Neural crest cell (in vitro differentiated cells): ENCODE measurements at places on chromosomes 2 and 18.
A peak's percentile ranks its signal among the peaks of the same experiment; 100 is the strongest.

DNA sequence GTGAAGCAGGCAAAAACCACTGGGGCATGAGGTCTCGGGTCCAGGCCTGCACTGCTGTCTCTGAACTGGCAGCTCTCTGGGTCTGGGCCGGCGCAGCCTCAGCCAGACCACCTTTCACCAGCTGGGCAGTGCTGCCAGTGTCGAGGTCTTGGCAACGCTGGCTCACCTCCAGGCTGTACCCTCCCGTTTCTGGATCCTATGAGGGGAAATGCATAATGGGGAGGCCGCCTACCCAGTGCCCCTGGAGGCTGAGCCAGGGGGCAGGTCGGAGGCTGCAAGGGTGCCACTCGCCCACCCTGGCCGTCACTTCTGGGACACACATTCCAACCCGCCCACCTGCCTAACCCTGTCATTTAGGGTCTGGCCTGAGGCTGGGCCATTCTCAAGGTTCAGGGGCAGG lies 24.6 kb downstream of the KIF1A start:
- no peak for DNase-seq

GRCh38 chr18:35345460-35345921 lies 1.3 kb upstream of the ZNF24 start:
- DNase-seq, result no peak

- no peak for DNase-seq
These were observed 70.5 kb upstream of the PPP1CB start for GRCh38 chr2:28681158-28681571.

DNA sequence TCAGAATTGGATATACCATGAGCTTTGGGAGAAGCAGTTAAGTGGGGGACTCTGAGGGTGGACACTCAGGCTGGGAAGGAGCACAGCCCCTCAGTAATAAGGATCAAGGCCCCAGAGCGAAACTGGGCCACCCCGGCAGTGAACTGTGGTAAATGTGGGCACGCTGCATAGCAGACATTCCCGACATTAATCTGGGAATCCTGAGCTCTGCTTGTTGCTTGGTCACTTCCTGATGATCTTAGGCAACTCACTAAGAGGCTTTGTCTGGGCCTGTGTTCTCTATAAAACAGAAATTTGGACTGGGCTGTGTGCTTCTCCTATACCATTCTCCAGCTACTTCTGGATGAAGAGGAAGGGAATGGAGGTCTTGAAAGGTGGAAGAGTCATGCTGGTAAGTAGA lies 4.8 kb downstream of the TGFBRAP1 start:
- no peak for DNase-seq

DNA sequence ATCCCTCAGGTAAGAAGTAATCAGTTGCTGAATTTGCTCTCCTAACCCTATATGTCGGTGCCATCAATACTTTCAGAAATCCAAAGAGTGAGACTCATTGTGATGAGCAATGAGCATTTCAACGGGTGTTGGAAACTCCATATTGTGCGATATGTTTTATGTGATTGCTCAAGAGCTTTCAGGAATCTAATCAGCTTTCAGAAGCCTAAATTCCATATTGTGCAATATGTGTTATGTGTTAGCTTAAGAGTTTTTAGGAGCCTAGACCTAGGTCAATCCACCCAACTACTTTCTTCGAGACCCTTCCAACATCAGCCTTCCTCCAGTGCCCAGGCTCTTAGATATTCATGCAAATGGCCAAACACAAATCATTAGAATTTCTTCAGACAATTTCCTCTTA lies 277.3 kb downstream of the DSC3 start:
- DNase-seq, result no peak

DNA sequence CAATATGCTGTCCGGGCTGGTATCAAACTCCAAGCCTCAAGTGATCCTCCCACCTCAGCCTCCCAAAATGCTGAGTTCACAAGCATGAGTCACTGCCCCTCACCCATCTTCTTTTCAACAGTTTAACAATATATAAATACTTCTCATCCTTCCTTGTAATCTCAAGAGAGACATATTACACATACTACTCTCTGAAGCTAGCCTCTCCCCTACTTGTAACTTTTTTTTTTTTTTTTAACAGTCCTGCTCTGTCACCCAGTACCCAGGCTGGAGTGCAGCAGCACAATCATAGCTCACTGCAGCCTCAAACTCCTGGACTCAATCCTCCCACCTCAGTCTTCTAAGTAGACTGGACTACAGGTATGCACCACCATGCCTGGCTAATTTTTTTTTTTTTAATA lies 5.7 kb downstream of the GFPT1 start:
- DNase-seq, result no peak

DNA sequence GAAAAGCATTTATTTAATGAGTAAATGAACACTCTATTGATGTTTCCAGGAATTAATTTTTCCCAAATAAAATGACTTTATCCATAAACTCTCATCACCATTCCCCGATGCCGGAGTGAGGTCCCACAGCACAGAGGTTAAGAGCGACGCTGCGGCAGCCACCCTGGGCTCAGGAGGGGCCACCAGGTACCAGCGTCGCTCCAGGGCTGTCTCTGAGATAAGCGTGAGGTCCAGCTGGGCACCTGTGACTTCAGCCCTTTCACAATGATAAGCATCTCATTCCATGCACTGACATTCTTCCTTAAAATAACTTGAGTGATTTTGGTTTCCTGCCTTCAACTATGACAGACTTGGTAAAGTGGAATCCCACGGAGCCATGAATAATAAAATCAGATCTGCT lies 182.1 kb downstream of the TWIST2 start:
- no peak for DNase-seq

DNA sequence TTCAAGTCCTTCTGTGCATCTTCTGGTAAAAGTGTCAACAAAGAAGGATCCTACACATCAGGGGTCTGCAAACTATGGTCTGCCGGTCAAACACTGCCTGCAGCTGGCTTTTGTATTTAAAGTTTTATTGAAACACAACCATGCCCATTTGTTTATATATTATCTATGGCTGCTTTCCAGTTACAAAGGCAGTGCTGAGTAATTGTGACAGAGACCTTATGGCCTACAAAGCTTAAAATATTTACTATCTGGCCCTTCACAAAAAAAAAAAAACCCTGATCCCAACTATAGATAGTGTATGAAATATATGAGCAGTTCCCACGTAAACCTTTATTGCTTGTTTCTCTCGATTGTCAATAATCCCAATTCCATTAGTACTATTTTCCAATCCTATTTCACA lies 101.4 kb downstream of the RBMS1 start:
- DNase-seq, result no peak

- no peak for DNase-seq
These were observed 653.0 kb downstream of the CNTNAP5 start for GRCh38 chr2:124678043-124678442.

DNA sequence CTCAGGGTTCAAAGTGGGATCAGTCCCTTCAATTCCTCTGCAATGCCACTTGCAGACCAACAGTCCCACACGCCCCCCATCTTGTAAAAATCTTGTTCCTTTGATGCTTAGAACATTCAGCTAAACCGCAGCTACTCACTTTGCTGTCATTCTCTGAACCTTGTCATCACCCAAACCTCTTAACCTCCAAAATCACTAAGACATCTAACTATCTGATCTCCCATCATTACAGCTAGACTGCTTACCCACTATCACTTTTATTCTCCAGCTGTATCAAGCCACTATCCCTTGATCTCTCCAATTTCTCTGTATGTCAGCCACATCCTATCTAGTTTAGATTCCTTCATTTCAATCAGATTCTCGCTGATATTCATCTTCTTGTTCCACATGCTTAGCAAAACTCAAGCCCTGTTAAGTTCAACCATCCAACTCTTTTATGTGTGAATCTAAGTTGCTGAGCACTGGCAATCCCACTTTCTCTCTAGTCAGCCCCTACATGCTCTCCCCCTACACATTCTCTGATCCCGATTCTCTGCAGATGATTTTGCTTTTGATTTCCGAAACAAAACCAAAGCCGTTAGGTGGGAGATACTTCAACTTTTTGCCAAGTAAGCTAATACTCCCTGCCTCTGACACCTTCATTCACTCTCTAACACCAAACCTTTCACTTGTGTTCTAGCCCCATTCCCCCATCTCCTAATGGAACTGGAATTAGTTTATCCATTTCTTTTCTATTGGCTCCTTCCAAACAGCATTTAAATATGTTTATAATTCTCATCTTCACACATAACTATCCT lies 4.6 kb downstream of the GTF3C2 start:
- DNase-seq, result no peak

GRCh38 chr2:74880054-74880728 lies 46.3 kb downstream of the HK2 start:
- DNase-seq, result no peak

DNA sequence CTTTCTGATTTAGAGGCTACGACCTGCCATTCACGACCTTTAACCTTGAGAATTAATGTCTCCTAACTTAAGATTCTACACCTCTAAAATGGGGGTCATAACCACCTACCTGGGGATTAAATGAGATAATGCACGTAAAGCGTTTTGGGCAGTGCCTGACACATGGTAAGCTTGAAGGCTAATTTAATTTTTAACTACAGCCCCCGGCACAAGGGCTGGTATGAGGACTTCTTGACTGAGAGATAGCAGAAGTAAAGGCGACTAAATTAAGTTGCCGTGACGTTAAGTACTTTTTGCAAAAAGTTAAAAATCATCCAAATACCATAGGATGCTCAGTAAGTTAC lies 549 bp downstream of the MRPL35 start:
- DNase-seq, result no peak

DNA sequence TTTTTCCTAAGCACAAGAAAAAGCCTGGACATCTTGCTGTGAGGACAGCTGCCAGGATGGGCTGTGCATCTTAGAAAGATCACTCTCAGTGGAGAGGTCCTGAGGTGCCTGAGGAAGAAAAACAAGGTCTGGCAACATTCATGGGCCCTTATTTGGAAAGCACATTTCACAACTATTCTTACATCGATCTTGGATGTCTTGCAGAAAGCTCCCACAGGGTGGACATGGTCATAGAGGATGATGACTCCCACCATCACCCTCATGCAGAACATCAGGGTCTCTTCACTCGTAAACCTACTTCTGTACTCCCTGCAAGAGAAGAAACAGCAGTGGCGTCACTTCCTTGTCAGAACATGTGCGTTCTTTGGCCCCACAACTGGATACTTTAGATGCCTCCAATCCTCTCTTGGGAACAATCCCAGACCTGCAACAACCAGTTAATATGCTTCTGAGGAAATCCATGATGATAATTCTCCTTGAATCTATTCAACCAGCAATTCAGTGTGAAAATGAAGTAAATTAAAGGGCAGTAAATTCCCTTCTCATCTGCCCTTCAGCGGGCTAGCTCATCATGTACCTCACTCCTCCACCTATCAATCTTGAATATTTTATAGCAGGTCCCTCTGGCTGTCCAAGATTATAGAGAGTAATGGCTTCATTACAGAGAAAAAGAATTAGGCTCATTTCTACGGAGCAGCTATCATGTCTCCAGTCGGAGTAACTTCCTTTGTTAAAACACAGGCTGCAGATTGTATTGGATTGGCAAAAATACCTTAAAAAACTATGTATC lies 106.2 kb downstream of the CYRIA start:
- DNase-seq, result no peak

GRCh38 chr2:216632952-216633615 lies at the start of gene IGFBP2:
Gene IGFBP2 (plus strand): TSS chr2:216633420. CDS start chr2:216633524, 104 bp downstream.
- DNase-seq, result peak; percentile 67

GRCh38 chr2:42793334-42794270 lies 1.2 kb upstream of the HAAO start:
- no peak for DNase-seq

DNA sequence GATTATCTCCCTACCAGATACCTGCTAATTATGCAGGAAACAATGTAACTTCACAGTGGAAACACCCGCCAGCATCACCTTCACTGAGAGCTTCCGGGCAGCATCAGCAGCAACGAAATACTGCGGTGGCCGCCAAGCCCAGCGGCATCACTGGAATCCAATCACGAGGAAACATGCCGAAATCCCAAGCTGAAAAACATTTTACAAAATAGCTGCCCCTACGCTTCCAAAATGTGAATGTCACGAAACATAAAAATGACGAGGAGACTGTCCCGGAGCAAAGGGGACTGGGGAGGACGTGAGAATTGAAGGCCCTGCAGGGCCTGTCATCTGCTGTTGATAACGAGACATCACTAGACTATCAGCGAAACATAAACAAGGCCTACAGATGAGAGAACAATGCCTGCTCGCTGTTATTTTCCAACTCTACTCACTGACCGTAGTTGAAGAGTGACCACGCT lies 82.6 kb downstream of the HDAC4 start:
- no peak for DNase-seq

DNA sequence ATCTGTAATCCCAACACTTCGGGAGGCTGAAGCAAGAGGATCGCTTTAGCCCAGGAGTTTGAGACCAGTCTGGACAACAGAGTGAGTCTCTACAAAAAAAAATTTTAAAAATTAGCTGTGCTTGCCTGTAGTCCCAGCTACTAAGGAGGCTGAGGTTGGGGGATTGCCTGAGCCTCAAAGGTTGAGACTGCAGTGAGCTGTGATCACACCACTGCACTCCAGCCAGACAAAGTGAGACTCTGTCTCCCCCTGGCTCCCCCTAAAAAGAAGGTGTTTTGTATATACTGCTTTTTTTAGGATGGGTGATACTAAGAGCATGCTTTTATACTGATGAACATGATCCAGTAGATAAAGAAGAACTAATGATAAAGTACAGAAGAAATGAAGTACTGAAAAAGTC lies 145.0 kb downstream of the BAZ2B start:
- no peak for DNase-seq

GRCh38 chr18:23515911-23516546 lies 12.7 kb downstream of the RMC1 start:
- peak; percentile 77 for DNase-seq

DNA sequence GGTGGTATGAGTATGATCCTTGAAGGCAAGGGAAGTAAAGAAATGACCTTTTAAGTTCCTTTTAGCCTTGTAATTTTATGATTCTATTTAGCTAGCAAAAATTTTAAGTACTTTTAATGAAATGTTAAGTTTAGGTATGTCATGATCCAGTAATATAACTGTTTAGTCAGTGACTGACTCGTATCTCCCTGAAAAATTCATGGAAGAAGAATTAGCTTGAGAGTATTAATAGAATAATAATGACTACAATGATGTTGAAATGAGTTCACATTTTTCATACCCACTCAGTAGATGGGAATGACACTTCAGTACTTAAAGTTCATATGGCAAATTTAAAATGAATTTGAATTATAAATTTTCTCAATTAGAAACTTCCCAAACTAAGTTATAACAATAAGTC lies 14.6 kb downstream of the RAB3GAP1 start:
- no peak for DNase-seq

DNA sequence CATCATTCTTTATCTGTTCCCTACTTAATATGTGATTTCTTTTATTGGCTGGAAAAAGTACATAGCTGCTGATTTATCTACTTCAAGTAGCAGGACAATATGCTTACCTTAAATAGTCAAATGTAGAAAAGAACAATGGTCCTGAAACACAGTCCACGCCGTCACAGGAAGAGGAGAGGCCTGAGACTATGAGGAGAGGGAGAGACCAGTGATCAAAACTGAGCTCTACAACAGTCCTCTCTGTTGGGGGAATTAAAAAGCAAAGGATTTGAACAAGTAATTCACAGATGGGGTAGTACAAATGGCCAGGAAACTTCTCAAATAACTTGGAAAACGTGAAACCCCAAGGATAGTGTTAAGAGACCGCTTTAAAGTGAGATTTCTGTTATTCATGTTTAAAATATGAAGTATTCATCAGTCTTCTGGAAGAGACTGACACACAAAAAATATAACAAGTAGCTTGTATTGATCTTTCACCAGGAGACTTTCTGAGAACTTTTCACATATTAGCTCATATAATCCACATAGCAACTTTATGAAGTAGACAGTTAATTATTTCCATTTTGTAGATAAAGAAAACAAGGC lies 20.2 kb downstream of the SCYGR8 start:
- no peak for DNase-seq
